ENCODE measurements at places on chromosomes 5 and 9.

- no peak for DNase-seq
These were observed 286.1 kb upstream of the IRX4 start for GRCh38 chr5:2168601-2169429.

DNA sequence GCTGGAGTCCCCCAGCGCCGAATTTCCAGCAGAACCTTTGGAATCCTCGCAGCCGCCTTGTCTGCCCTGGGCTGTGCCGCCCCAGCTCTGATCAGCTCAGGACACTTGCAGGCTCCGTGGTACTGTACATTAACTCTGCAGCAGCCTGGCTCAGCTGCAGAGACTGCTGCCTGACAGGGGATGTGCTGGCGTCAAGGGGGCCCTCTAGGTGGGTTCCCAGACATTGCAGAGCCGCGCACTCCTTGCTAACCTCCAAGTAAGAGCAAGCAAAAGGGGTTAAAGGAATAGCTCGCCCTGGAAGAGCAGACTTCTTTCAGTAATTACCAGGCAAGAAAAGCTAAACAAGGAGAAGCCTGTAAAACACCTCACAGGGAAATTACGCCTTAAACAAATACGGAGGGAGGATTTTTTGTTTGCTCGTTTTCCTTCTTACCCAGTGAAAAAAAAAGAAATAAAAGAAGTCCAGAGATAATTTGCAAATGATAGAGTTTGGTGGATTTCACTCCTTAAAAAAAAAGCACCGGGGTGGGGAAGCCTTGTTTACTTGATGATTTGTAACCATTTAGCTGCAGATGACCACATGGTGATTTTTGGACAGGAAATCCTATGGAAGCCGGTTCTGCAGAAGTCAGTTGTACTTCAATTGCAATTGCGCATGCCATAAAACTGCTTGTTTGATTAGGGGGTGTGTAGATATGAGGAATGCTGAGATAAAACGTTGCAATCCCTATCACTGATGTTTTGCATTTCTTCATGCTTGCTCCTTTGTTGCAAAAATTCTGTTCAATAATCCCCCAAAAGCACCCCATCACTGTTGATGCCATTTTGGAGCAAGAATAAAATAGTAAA lies 305.8 kb downstream of the PDE4D start:
- peak; percentile 89 for DNase-seq

DNA sequence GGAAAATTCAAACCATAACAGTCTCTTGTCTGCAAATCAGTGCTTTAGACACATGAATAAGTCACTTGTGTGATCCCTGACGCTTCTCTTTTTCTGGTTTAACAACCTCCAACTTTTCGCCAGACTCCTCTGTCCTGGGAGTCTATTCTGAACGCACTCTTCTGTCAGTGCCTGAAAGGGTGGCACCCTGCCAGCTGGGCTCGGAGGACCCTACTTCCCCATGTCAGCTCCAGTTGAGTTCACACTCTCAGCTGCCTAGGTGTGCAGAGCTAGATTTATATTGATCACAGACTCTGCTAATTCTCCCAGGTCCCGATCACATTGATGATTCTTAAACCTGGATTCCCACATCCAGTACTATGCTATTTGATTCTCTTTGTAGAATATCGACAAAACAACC lies 649.1 kb downstream of the BNC2 start:
- DNase-seq, result no peak

DNA sequence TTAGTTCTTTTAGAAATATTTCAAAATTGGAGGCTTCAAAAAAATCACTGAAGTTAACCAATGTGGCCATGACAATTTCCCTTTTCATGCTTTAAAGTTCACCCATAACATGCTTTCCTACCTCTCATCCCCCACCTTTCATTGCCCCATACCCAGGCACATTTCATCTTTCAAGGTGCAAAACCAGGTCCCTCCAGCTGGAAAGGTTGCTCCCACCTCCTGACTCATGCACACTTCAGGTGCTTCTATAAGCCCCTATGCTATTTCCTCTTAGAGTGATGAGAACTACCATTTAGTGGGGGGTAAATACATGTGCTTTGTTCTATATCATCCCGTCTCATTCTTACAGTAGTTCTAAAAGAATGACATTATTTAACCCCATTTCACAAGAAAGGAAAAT lies 15.4 kb downstream of the FYB1 start:
- no peak for DNase-seq

GRCh38 chr9:31140316-31140715 lies 1244.1 kb upstream of the ACO1 start:
- no peak for DNase-seq

DNA sequence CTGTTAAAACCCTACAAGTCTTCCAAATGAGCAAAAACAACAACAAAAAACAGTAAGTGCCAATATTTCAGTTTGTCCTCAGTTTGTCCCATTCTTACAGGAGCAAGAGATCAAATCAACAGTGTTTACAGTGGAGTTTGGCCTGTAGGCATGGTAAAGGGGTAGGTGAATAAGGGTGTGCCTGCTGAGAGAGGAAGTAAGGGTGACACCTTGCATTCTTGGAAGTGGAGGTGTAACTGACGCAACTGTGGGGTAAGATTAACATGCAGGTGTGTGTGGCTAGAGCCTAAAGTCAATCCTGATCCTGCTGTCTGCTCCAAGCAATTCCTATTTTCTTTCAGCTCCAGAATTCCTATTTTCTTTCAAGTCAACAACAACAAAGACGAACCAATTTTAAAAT lies 43.4 kb downstream of the PFDN1 start:
- DNase-seq, result no peak

- DNase-seq, result no peak
These were observed 16.9 kb downstream of the IRF1 start for GRCh38 chr5:132473668-132474067.

DNA sequence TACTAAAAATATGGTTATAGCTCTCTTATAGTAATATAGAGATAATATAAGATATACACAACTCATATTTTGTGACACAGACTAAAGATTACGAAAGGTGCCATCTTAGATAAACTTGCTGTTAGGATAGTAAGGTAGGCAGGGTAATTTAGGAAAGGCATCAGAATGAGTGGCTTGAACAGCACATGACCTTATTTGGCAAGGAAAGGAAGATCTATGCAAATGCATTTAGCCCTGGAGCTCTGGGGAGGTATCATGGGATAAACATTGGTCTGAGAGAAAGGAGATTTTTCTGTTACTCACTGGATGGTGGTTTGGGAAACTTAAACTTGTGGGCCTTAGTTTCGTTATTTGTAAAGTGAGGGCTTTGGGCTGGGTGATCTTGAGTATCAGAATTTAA lies 65.8 kb downstream of the KCTD16 start:
- no peak for DNase-seq

- no peak for DNase-seq
These were observed 3.2 kb downstream of the ODF2 start for GRCh38 chr9:128459011-128459410.

DNA sequence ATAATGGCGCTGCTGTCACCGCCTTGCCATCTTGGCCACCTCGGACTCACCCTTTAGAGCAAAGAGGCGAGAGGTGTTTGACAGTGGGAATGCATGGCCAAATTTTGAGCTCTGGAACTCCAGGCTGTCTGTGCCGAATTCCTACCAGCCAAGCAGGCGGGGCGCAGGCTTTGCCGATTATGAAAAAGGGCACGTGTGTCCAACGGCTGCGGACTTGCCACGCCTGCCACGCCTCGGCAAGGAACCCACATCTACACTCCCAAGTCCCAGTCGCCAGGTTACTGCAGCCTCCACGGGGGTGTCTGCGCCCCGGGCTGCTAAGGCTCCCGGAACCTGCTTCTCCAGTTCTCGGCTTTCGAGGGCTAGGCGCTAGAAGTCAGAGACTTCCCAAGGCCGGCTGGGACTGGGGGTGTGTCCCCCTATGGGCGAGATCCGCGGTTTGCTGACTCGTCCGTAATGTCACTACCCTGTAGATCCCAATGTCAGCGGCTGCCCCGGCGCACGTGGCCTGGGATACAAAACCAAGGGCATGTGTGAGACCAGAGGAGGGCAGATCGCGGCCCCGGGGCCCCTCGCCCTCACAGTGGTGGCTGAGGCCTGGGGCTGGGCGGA lies 2.8 kb downstream of the NPR3 start:
- no peak for DNase-seq

DNA sequence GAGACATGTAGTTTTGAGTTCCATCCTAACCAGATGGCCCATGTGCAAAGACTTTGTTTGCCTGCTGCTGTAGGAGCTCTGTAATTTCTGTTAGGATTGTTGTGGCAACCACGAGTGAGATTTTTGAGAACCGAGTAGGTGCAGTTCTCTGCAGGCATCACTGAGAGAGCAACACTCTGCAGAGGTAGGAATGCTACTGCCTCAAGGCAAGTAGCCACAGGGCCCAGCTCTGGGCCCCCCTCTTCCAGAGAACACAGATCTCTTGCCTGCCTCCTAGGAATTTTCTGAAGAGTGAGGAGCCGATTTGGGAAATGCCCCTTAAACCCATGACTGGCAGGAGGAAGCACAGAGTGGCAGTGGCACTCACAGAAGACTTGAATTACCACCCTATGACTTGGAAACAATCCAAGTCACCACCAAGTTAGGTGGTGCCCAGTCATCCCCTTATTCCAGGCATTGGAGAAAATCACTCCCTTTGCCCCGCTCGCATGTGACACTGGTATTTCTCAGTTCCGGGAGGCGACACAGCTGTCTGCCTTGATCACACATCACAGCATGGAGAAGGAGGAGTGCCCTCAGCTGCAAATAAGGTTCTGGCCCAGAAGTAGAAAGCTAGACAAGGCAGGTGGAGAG lies 52.5 kb upstream of the SLC2A8 start:
- DNase-seq, result no peak

DNA sequence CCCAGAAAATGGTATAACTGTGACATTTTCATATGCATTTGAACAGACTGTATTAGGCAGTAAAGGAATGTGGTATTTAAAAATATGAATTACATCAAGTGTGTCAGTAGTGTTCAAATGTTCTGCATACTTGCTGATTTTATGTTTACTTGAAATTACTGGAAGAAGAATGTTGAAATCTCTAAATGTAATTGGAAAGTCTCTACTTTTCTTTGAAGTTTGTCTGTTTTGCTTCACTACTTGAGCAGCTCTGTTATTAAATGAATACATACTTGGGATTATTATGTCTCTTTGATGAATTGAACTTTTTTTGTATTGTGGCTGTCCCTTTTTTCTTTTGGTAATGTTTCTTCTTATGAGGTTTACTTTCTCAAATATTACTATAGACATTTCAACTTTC lies 205.6 kb downstream of the TAF11L14 start:
- DNase-seq, result no peak

DNA sequence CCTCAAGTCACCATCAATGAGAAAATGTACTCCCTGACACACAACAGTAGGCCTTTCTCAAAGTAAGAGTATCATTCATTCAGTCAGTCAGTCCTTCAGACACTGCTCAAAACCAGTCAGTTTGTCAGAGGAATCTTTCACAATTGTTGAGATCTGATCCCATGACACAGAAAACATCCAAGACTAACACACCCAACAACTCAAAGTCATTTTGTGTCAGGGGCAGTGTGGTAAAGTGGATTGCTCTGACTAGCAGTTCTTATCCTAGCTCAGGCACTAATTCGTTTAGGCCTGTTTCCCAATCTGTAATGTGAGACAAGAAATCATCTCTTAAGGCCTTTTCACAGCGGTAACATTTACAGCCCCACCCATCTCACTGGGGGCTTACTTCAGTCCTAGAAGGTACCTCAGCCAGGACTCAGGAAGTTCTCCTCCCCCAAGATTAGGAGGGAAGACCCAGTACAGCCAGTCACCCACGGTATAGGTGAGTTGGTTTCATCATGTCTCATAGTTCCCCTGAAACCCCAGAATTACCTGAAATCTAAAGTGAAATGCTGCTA lies 31.9 kb downstream of the SH3TC2 start:
- DNase-seq, result no peak

DNA sequence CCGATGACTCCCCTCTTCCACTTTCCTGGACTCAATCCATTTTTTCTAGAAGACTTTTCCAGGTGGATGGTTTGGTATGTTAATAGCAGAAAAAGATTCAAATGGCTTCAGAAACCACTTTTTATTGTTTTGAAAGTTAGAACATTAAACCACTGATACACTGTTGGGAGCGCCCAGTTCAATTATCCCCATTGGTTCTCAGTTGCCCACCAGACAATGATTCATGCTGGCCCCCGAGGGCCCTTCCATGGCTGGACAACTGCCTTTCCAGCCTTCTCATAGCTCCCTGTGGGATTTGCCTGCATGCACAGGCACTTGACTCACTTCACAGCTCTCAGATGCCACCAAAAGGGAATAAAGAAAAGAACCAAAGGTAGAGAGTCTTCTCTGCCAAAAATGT lies 21.3 kb upstream of the ANKRD34B start:
- DNase-seq, result no peak

- DNase-seq, result no peak
These were observed 225.4 kb upstream of the DAB2 start for GRCh38 chr5:39650008-39650762.

DNA sequence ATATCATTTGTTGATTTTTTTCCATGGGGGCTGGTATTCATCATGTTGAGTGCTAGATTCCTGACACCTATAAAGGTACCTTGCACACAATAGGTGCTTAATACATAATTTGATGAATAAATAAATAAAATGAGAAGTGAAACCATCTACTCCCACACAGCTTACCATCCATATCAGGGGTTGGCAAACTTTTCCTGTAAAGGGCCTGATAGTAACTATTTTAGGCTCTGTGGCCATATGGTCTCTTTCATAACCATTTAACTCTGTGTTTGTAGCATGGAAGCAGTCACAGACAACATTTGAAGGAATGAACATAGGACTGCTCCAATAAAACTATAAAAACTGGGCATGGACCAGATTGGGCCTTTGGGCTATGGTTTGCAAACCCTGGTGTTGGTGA lies 100.3 kb downstream of the GCNT1 start:
- DNase-seq, result no peak

- DNase-seq, result no peak
These were observed 4.9 kb upstream of the PRUNE2 start for GRCh38 chr9:76910861-76911260.

- no peak for DNase-seq
These were observed 27.8 kb downstream of the CSF1R start for GRCh38 chr5:150058480-150059126.

GRCh38 chr9:31210978-31211570 lies 1173.4 kb upstream of the ACO1 start:
- DNase-seq, result no peak

GRCh38 chr5:97536683-97537082 lies 353.6 kb upstream of the RIOK2 start:
- no peak for DNase-seq

- no peak for DNase-seq
These were observed 37.0 kb upstream of the SYNPO start for GRCh38 chr5:150603491-150603890.

DNA sequence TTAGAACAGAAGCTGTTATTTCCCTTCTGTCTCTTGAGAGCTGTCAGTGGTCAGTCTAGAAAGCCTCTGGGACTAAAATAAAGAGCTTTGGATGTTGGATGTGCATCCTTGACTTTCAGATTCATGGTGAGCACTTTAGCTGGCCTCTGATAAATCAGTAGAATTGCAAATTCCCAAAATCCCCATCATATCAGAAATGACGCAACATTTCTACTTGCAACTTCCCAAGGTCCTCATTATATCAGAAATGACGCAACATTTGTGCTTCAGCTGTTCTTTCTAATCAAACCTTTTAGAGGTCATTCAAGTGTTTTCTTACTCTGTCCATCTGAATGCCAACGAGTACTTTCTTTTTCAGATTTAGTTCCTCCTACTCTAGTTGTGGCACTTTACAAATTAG lies 167.3 kb upstream of the MOCS2 start:
- DNase-seq, result no peak

GRCh38 chr5:37576552-37576951 lies 197.4 kb downstream of the WDR70 start:
- no peak for DNase-seq

- peak; percentile 38 for DNase-seq
These were observed 171.3 kb downstream of the GDNF start for GRCh38 chr5:37668524-37669047.

All from COR-L47 (cell line).